H54 (cell line): ENCODE measurements at places on chromosomes 6 and 20.

DNA sequence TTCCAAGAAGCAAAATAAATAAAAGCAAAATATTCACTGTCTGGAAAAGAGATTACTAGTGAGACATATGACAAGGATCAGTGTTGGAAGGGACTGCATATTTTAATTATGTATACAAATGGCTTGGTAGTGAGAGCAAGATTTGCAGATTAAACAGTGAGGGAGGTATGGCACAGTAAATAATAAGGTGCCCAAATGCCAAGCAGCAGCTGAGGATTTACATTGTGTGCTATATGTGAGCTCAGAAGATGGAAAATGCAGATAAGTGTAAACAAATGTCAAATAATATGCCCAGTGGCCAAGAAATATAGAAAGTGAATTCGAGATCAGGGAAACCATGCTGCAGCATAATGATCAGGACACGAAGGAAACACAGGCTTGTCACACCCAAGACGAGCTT is 173.8 kb upstream of the NRSN1 start:
- no peak for DNase-seq

DNA sequence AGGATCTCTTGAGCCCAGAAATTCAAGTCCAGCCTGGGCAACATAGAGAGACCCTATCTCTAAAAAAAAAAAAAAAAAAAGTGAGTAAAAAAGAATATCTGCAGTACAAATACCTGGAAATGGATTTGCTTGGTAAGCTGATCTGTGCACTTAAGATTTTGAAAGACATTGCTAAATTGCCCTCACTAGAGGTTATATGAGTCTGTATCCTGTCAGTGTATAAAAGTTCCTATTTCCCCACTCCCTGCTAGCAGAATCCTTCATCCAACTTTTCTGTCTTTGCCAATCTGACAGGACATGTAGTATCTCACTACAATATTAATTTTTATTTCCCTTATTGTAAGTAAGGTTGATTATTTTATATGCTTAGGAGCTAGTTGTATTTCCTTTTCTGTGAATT is 36.1 kb downstream of the BICRAL start:
- no peak for DNase-seq

GRCh38 chr20:52724541-52724940 is 247.6 kb upstream of the TSHZ2 start:
- DNase-seq = no peak

- DNase-seq = no peak
Observed at GRCh38 chr6:13863699-13864155, 49.4 kb upstream of the MCUR1 start.

GRCh38 chr6:33627876-33628275 is 6.8 kb downstream of the ITPR3 start:
- DNase-seq = no peak

GRCh38 chr6:53382421-53382820 is 33.7 kb upstream of the ELOVL5 start:
- no peak for DNase-seq
